ENCODE measurements at places on chromosomes 5 and 9.

DNA sequence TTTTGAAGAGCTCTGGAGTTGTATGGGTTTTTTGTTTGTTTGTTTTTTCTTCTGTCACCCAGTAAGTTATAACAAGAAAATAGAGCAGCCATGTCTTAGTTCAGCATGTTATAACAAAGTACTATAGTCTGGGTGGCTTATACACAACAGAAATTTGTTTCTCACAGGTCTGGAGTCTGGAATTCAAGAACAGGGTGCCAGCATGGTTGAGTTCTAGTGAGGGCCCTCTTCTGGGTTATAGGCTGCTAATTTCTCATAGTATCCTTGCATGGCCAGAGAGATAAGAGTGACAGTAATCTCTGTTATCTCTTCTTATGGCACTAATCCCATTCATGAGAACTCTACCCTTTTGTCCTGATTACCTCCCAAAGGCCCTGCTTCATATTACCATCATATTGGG lies 114.7 kb downstream of the GIN1 start:
- DNase-seq, result no peak

- no peak for DNase-seq
These were observed 88.9 kb downstream of the PCSK5 start for GRCh38 chr9:75979362-75979761.

GRCh38 chr5:132641241-132641723 lies 16.7 kb upstream of the IL13 start:
- no peak for DNase-seq

GRCh38 chr5:143614831-143615230 lies 197.1 kb upstream of the HMHB1 start:
- no peak for DNase-seq

DNA sequence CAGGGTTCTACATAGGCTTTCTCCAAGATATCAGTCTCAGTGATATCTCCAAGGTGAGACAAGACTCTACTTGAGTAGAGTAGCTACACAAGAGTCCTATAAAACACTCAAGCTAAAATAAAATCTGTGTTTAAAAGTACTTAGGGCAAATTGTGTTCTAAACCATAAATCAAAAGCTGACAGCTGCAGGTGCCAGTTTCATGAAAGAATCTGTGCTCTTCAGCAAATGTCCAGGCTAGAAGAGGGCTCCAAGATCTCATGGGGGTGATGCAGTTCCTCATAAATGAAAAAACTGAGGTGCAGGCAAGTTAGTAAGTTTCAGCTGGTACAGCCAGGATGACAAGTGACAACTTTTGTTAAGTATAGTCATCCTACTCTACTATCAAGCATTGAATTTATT lies 142.8 kb upstream of the TNPO1 start:
- no peak for DNase-seq

DNA sequence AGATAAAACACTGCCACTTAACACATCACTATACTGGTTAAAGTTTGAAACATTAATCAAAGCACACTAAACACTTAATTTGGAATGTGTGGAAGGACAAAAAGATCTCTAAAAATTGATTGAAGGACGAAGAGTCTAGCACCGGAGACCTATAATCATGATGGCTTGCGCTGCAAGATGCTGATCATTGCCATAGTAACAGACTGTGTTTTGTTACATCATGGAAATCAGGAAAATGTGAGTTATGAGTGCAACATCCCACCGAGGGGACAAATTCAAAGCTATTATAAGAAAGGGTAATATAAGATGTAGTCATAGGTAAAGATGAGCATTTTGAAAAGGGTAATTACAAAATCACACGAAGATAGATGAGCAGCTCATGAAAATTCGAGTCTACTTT lies 278.8 kb upstream of the CTNND2 start:
- no peak for DNase-seq

Data from renal cortical epithelial cell (primary cell).